ENCODE measurements at places on chromosomes 12 and 14.

GRCh38 chr14:69355607-69356281 is 42.4 kb downstream of the ERH start:
- no peak for DNase-seq

DNA sequence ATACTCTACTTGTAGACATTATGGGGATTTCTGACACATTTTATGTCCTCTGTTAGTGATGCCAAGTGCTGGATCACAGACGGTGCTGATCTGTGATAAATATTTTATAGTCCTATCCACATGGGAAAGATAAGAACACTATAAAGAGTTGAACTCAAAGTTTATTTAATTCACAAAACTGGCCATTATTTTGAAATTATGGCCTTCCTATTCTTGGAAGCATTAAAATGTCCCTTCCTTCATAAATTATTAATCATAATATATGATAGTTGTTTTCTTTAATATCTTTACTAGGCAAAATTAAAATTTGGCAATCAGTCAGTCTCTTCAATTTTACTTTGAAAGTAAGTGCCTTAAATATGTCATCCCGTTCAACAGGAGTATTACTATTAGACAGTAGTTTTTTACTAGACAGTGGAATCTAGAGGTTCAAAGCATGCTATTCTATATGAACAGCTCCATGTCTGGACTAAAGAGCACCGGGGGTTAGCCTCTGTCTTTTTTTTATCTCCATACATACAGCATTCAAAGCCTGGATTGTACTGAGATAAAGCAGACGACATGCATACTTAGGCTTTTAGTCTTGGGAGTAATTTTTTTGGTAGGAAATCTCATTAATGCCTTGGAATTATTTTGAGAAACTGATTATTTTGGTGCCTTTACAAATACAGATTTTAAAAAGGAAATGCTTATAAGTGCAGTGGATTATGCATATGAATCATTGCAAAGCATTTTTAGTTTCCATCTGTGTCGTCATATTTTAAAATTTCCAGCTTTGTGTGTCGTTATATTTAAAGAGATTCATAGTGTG is 306.1 kb upstream of the RGS6 start:
- no peak for DNase-seq

DNA sequence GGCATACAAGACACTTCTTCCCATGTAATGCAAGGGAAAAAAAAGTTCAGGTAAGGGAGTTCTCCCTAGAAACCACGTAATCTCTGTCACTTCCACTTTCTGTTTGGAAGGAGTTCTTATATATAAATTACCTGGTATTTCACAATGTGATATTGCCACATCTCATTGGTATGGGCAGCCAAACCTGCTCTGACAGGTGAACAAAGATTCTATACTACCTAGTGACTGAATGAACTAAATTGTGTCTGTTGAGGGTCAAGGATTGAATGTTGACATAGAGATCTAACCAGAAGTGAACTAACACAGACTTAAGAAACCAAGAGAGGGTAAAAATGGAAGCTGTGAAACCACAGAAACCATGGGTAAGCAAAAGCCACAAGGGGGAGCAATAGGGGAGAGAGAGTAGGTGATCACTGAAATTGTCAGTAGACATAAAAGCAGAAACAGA is 161.3 kb downstream of the RPL10L start:
- no peak for DNase-seq

DNA sequence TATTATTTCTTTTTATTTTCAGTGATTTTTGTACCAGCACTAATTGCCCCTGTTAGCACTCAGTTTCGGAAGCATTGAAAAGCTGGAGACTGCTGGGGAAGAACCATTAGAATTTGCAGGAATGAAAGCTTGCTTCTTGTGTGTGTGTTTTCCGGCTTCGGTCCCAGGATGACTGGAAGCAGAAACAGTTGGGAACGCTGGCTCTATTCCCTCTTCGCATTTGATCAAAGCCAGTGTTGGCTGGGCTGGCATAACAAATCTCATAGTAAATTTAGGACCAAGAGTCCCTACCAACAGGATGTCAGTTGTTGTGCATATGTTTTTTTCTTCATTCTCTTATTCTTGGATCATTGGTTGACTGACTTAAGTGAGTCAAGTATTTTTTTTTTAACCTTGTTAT is 53.6 kb upstream of the TRAF3 start:
- no peak for DNase-seq

DNA sequence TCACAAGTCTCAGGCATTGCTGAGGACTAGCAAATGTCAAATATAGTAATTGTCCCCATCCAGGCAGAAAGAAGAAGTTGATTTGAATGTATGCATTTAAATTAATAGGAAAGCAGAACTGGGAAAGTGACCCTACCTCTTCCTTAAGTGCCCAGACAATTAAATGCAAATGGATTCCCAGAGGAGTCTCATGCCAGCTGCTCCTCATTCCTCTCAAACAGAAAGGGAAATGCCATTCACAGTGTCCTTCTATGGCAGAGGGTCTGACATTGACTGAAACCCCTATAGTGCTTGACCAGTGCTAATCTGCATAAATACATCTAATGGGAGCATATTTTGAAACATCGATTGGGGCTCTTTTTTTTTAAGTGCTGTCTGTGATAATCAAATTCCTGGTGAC is 292.4 kb upstream of the SEL1L start:
- no peak for DNase-seq

DNA sequence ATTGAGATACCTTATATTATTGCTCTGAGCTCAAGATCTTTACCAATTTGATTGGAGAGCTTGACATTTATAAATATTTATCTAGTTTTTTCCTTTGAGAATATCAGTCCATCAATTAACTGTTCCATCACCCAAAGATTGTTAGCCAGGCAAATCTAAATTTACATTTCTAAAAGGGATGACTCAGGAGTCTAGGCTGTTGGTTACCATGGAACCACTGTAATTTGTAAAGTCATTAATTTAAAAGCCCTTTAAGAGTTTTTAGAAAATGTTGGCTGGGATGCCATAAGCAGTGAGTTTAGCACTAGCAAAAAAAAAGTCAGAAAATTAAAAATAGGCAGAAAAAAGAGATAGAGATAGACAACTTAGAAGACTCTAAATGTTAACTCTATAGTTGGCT is 19.5 kb upstream of the SERPINA1 start:
- no peak for DNase-seq

GRCh38 chr12:116677202-116677661 is 60.6 kb downstream of the SPRING1 start:
- DNase-seq, result no peak

GRCh38 chr14:85234156-85235025 is 295.6 kb upstream of the FLRT2 start:
- DNase-seq, result no peak

- DNase-seq, result no peak
These were observed 12.7 kb downstream of the SLC11A2 start for GRCh38 chr12:51013441-51013840.

GRCh38 chr14:20332788-20333493 is at the start of gene CCNB1IP1:
TSS of gene CCNB1IP1 (minus strand) at chr14:20333279. CDS start at chr14:20316523, 16,756 bp downstream.
- no peak for DNase-seq

GRCh38 chr12:81570234-81570633 is 188.9 kb downstream of the PPFIA2 start:
- no peak for DNase-seq

DNA sequence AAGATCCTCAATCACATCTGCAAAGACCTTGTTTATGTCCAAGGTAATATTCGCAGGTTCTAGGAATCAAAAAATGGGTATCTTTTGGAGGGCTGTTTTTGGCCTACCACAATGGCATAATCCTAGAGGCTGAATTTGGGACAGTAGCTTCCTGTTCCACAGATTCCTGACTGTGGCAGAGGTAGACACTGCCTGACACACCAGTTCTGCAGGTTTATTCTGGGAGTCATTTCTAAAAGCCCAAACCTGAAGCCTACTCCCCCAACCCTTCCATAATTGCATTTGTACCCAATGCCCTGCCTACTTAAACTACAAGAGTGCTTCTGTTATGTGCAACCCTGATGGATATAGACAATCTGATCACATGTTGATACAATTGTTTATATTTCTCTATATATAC is 378.9 kb downstream of the PCNX1 start:
- no peak for DNase-seq

DNA sequence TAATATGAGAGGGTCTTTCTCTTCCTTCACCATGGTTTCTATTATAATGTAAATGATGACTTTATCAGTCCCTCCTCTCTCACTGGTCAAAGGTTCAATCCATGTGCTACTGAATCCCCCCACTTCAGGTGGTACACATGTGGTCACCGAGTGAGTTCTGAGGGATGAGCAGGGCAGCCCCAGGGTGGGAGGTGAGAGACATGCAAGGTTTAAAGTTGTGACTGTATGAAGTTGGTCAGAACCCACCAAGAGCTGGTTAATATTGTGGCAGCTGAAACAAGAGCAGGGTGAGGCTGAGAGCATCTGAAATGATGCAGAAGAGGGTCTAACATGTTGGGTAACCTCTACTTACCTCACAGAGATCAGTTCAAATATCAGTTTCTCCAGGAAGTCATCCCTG is 444.7 kb upstream of the FBXO33 start:
- DNase-seq, result no peak

GRCh38 chr12:123134826-123135225 is 16.1 kb downstream of the PITPNM2 start:
- no peak for DNase-seq

- no peak for DNase-seq
These were observed 532 bp upstream of the PRKD1 start for GRCh38 chr14:29928117-29928640.

DNA sequence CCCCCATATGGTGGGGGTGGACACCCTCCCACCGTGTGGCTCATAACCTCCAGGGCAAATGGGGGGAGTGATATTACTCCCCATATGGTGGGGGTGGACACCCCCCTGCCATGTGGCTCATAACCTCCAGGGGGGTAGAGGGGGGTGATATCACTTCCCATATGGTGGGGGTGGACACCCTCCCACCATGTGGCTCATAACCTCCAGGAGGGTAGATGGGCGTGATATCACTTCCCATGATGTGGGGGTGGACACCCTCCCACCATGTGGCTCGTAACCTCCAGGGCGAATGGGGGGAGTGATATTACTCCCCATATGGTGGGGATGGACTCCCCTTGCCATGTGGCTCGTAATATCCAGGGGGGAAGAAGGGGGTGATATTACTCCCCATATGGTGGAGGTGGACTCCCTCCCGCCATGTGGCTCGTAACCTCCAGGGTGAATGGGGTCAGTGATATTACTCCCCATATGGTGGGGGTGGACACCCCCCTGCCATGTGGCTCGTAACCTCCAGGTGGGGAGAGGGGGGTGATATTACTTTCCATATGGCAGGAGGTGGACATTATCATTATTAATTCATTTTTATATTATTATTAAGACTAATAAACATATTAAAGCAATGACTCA is 51.2 kb upstream of the OXA1L start:
- no peak for DNase-seq

- no peak for DNase-seq
These were observed 3.5 kb downstream of the TAC3 start for GRCh38 chr12:57012600-57013465.

- DNase-seq, result no peak
These were observed 12.9 kb downstream of the FOXG1 start for GRCh38 chr14:28779456-28779855.

DNA sequence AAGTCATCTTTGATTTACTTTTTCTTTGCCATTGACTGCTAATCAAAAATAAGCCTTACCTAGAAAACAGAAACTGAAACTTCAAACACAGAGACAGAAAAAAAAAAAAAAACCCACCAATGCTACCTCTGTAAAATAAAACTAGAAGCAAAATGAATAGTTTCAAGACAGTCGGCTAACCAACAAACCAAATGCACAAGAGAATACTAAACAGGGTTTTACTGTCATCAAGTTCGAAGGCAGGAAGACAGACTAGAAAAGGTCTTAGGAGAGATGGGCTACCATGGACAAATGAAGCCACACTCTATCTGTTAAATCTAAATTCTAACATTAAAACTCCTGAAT is 59.5 kb downstream of the SEL1L start:
- no peak for DNase-seq

GRCh38 chr14:54610051-54610977 is 43.4 kb downstream of the SAMD4A start:
- no peak for DNase-seq

- DNase-seq, result no peak
These were observed 463.6 kb upstream of the MIS18BP1 start for GRCh38 chr14:45716572-45716971.

GRCh38 chr12:122437656-122438121 is 15.2 kb upstream of the CLIP1 start:
- no peak for DNase-seq

- no peak for DNase-seq
These were observed 204.6 kb upstream of the PWP1 start for GRCh38 chr12:107480836-107481608.

DNA sequence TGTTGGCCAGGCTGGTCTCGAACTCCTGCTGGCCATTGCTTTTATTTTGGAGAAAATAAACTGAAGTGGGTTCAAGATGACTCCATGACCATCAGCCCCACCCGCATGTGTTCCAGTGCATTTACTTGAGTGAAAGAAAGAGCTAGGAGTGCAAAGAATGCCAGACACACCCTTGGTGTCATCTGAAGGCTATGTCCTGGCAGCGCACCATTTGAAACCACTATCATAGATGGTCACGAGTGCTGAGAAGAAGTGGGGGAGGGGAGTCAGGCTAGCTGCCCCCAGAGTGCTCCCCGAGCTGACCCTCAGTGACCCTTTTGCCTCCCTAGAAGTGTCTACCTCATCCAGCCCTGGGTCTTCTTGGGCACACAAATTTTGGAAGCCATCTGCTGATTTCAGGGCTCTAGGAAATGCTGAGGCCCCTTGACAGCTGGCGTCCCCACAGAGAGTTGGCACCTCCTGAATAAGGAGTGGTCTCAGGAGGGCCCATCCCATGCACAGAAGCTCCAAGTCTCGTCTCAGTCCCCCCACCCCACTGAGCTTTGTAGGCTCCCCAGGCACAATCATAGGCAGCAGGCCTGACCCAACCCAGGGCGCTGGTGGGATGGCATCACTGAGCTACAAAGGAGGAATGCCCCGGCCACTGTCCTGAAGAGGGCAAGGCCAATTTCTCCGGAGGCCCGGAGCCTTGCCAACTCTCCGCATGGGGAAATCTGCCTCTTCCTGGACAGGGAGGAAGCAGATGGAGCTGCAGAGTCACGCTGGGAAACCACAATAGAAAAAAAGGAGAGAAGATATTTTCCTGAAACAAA is 28.0 kb downstream of the PXN start:
- no peak for DNase-seq

DNA sequence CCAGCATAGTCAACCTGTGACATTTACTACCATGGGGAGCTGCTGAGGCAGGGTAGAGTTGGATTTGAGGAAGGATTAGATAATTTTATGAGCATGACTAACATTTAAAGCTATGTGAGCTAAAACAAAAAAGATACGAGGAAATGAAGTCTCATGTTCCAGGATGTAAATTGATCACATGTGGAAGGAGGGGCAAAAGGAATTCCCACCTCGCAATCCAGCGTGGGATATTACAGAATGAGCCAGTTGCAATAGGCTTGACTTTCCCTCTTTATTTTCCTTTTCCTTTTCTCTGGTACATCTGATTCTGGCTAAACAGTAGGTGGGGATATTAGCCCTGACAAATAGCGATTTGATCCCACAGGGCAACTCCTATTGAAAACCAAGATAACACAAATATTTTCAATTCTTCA is 214.9 kb upstream of the HMGA2 start:
- no peak for DNase-seq

Measured in vagina (tissue), 2 donors.